ENCODE measurements at places on chromosomes 6 and 20.

DNA sequence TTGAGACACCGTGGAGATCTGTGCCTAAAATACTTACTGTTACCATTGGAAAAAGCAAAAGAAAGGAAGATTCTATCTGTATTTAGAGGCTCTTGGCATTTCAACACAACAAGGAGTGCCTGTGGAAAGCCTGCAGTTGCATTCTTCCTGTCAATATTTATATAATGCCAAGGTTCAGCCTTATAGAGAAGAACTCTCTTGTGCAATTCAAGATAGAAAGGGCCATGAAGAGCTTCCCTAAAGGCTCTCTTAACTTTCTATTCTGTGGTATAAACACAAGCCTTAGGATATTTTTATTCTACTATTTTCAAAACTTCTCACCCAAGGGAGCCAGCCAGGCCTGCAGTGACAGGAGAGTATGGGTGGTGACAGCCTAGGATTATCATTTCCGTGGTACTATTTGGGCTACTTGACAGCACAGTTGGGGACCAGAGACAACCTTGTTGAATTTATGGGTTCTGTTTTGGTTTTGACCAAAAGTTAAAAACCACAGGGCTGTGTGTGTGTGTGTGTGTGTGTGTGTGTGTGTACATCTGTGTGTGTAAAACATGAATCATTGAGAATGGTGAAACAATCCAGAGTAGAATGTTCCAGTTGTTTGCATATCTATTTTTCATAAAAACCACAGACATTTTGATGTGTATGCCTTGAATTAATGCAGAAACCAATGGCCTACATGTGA is 700.9 kb upstream of the SLC35B3 start:
- DNase-seq: no peak

- DNase-seq: no peak
Observed at GRCh38 chr6:32291543-32291942, 67.7 kb upstream of the NOTCH4 start.

DNA sequence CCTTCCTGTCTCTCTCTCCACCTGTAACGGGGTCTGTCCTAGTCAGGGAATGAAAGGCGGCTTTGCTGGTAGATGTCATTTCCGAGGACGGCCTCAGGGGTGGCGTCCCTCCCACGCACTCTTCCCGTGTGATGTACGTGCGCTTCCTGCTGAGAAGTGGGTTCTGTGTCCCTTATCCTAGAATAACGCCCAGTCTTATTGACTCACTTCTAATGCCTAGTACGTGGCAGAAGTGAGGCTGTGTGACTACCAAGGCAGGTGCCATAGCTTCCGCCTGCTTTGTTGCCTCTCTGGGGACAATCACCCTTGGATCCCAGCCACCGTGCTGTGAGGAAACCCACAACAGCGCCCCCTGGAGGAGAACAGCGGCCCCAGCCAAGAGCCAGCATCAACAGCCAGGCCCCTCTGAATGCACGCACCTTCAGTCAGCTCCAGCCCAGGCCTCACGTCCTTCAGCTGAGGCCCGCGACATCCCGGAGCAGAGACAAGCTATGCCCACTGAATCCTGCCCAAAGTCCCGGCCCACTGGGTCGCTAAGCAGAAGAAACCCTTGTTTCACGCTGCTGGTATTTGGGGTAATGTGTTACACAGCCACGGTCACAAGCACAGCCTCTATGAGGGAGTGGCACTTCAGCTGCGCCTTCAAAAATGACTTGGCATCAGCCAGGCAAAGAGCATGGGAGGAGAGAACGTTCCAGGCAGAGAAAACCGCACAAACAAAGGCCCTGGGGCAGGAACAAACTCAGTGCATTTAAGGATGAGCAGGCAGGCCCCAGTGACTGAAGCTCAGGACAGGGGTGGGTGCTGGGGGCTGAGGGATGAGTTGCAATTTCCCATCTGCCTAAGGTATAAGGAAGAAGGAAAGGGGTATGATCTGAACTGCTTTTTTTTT is 224.2 kb downstream of the NFATC2 start:
- DNase-seq: peak; percentile 56

DNA sequence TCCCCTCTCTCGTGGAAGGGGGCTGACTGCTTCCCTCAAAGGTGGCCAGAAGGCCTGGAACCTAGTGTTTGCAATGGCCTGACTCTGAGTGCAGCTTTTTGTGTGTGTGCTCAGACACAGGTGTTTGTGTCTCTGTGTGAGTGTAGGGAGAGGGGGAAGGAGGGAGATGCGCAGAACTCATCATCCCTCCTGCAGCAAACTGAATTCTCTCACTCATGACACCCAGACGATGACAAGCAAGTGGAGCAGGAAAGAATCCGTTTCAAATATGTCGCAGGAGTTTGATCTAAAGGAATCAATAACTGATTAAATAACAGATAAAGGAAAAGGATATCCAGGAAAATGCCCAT is 101.4 kb downstream of the TNFAIP3 start:
- no peak for DNase-seq

DNA sequence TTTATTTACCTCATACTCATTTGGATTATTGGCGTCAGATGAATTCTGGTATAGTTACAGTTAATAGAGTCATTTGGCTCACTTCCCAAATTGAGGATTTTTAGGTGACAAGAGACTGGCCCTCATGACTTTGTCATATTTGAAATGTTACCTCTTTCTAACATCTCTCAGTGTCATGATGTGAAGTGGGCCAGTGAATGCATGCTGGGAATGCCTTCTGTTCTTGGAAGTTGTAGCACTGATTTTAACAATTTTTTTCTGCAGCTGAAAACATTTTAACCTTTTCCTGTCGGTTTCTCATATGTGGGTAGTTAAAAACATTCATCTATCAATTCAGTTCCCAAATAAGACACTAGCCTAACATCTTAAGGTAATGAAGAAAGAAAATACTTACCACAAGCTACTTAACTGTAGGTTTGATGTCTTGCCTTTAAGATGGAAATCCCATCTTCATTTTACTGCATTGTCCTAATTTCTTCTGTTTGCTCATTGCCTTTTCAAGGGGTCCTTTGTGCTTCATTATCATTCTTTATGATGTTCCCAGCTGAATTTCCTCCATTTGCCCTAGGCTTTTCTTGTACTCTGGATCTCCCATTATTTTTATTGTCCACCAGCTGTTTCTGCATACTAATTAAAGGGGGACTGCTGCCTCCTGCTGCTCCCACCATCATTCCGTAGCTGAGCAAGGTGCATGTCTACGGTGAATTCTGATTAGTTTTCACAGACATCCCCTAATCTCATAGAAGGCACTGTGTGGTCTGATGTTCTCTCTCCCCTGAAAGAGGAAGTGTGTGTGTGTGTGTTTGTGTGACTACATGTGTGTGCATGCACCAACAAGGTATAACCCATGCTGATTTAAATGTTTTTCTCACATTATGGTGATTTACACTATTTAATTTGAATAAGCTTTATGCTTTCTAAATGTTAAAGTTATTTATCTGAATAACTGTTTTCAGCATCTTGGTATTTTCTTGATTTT is 109.5 kb downstream of the B3GAT2 start:
- no peak for DNase-seq

Data from stimulated activated CD4-positive, alpha-beta T cell treated with anti-CD3 and anti-CD28 coated beads, Interleukin-4, amount 100 ng/mL, for 1 hour (primary cell).